ENCODE measurements at places on chromosomes 3 and 15.
A peak's percentile ranks its signal among the peaks of the same experiment; 100 is the strongest.

DNA sequence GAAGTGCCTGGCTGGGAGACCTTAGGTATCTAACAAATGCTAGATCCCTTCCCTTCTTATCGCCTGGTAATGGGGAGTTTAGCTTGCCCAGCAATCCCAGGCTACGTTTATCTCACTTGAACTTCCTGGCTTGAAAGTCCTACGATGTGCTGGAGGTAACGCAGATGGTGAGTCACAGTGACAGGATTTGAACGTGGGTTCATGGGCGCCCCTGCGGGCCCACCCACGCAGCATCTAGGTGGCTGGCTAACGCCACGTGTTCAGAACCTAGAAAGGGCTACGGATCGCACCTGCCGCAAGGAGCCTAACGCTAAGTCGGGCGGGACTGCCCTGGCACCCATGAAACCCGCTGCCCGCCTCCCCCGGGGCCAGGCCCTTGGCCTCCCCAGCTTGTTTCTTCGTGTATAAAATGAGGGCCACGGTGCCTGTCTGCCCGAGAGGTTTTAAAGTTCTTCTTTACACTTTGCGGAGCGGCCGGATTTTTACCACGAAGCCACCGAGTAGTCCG is 600 bp upstream of the USP3 start:
- peak; percentile 35 for DNase-seq

GRCh38 chr3:56935811-56936210 is 124.7 kb upstream of the SPATA12 start:
- DNase-seq: no peak

GRCh38 chr3:71560665-71561064 is 22.9 kb downstream of the FOXP1 start:
- no peak for DNase-seq

GRCh38 chr15:96209285-96209735 is 121.2 kb upstream of the NR2F2 start:
- no peak for DNase-seq

DNA sequence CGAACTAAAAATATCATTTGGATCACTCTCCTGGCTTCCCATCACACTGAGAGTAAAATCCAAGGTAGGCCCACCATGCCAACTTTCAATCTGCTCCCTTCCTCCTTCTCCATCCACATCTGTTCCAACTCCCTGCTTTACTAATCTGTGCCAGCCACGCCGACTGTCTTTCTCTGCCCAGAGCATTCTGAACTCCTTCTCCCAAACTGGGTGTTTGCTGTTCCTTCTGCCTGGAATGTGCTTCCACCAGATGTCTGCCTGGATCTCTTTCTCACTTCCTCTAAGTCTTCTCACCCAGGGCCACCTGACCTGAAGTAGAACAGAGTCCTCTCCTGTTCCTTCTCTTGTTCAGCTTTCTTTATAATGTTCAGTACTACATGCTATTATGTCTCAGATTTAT is 5.6 kb upstream of the ARL8B start:
- no peak for DNase-seq

- DNase-seq: no peak
Observed at GRCh38 chr3:53534676-53535400, 40.4 kb downstream of the CACNA1D start.

DNA sequence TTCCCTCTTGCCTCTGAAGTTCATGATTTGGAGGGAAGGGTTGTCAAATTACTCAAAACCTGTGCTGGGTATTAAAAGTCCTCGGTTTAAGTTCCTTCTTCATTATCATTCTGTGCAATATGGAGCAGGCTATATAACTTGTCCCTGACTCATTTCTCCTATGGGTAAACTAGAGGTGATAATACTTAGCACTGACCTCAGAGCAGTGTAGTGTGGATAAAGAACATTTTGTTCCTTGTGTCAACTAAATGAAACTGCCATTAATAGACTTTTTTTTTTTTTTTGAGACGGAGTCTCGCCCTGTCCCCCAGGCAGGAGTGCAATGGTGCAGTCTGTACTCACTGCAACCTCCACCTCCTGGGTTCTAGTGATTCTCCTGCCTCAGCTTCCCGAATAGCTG is 2.2 kb upstream of the BBX start:
- DNase-seq: no peak

GRCh38 chr3:112320691-112321090 is 12.3 kb upstream of the CD200 start:
- DNase-seq: no peak

DNA sequence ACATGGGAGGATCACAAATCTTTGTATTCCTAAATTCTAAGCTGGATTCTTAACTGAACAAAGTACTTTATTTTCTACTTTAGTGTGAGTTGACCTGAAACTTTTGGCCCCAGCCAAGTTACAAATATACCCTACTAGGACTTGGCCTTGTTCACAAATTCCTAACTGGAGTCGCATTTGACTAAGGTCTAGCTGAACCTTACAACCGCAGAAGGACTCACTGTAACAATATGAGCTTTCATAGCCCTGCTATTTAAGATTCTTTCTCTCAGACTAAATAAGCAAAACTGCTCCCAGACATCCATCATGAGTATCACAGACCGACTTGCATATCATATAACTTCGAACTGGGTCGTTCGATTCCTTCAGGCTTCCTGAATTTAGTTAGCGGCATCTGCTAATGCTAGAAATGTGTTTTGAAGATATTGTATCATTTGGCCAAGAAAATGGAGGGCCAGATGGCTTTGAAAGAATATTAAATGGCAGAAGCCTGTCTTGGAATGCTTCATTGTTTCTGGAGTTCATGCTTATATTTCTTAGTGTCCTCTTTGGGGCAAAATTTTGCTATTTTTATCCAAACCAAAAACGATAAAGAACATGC is 28.4 kb upstream of the ADAMTS9 start:
- DNase-seq: no peak

GRCh38 chr15:38127306-38127771 is 125.3 kb upstream of the SPRED1 start:
- no peak for DNase-seq

DNA sequence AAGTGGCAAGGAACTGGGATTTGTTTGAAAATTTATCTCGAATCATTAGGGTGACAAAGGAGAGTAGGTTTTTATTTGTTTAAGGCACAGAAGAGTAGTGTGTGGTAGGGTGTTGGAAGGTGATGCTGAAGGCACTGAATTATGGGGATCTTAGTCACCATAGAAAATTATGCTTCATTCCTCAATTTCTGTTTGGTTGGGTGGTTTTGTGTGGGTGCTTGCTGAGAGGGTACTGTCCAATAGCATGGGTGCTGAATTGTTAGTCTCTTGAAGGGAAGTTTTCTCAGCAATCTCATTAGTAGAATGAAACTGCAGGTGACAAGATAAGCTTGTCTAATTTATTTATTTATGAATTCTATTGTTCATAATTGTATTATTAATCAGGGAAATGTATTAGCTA is 610.9 kb downstream of the AGBL1 start:
- no peak for DNase-seq

DNA sequence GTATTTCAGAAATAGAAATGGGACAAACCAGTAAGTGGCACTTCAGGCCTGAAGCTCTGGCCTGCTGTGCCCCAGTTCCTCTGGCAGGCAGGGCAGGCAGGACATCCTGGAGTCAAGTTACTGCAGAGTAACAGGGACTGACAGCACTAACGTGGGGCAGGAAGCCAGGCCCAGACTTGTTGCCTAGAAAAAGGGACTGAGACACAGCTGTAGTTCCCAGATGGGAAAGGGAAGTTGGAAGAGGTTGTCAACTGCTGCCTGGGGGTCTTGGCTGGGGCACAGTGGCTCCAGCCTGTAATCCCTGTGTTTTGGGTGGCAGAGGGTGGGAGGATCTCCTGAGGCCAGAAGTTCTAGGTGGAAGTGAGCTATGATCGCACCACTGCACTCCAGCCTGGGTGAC is 171.9 kb downstream of the FMN1 start:
- peak; percentile 45 for DNase-seq

DNA sequence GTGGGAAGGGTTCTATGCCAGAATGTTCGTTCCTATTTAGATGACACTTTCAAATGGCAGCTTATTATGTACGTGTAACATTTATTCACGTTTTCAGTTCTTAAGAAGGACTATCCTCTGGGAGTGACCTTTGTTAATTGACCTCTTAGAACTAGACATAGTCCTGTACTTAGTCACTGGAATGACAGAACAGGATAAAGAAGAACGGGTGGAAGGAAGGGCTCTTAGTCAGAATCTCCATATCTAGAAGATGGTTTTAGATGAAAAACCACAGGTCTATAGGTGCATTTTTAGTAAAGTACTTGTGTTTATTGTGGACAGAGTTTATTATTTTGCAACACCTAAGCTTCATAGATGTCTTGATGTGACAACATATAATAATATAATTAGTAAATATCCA is 6.5 kb downstream of the METTL6 start:
- no peak for DNase-seq
